ENCODE measurements at places on chromosomes 13 and 19. TPM values are rescaled to one million over a fixed set of nuclear protein-coding genes. Genes with fewer than 3 reads are reported as not detected.

- no peak for DNase-seq
Measured at GRCh38 chr13:106184790-106185189, 350.7 kb downstream of the EFNB2 start.

Gene ZNF28
- total RNA-seq: 3.1 TPM

GRCh38 chr13:93624311-93624777 lies 397.7 kb downstream of the GPC6 start:
- DNase-seq: peak; percentile 71

DNA sequence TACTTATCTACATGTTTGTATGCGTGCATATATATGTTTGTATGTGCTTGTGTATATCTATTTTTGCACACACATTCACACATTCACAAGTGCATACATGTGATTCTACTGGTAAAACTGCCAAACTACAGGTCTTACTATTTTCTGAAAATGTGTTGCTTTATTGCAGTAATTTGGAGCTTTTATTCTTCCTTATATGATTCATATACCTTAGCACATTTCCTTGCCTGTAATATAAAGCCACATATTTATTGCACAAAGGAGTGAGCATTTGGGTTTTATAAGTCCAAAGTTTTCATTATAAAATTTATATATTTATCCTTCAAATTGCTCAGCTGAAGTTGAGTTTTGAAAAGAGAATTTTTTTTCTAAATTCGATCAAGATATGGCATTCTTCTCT lies 1120.4 kb upstream of the PCDH9 start:
- no peak for DNase-seq

DNA sequence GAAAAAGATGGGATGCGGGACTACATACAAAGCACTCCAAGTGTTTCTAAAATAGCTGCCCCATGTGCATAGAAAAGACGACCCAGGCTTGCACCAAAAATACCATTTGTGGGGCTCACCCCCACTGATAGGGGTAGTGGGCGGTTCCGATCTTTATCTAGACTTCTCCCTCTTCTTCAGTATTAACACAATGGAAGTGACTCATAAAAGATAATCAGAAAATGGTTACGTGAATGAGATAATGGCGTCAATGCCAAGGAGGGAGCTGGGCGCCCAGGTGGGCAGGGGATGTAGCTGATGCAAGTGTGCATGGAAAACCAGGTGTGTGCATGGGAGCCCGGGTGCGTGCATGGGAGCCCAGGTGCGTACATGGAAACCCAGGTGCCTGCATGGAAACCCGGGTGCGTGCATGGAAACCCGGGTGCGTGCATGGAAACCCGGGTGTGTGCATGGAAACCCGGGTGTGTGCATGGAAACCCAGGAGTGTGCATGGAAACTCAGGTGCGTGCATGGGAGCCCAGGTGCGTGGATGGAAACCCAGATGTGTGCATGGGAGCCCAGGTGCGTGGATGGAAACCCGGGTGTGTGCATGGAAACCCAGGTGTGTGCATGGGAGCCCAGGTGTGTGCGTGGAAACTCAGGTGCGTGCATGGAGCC lies 32.7 kb downstream of the LAMP1 start:
- DNase-seq: no peak

- peak; percentile 80 for DNase-seq
Measured at GRCh38 chr19:32976223-32976805, 4.3 kb downstream of the FAAP24 start.

Measured in fibroblast of the aortic adventitia (primary cell).